HEK293T (cell line): ENCODE measurements at places on chromosomes 12 and 14.

DNA sequence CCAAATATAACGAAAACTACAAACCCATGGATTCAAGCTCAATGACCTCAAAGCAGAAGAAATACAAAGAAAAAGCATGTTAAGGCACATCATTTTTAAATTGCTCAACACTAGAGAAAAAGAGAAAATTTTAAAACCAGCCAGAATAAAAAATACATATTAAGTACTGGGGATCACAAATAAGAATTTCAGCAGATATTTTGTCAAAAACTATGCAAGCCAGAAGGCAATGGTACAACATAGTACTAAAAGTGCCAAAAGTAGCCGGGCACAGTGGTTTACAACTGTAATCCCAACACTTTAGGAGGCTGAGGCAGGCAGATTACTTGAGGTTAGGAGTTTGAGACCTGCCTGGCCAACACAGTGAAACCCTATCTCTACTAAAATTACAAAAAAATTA is 10.2 kb downstream of the SGPP1 start:
- no peak for DNase-seq

DNA sequence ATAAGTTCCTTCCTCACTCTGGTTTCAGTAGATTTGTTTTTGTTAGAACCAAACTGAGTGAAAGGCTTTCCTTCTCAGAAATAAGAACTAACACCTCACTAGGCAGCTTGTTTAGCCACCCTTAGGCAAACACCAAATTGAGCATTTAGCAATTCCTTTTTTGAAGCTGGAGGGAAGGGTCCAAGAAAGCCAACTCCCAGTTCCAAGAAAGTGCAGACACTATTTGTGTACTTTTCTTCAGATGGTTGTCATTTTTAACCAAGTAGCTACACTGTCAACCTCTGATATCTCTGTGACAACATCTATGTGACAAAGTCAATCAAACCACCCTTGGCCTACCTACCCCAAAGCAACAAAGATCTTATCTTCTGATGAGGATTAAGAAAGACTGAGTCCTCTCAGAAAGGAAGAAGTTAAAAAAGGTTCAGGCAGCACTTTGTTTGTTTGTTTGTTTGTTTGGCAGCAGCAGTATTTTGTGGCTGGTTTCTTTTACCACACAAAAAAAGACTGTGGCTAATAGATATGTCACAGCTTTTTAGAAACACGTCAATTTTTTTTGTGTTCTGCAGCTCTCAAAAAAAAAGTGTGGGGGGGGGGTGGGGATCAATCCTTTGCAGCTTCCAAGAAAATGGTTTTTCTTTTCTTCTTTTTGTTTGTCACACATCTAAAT is 203.8 kb downstream of the CRADD start:
- no peak for DNase-seq

DNA sequence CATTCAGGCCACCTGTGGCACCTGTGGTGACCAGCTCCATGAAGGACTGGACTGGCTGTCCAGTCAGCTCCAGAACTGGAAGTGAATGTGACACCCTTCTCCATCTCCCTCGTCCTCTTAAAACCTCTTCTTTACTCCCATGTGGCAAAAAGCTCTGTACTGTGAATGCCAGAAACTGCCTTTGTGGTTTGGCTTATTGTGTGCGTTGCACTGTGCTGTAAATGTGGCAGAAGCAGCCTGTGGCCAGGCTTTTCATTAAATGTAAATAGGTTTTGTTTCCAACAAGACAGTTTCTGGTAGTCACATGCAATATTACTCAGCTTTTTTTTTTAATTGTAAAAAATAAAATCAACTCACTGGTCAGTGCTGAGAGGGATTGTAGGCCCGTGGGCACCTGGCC is 453.7 kb downstream of the ATP23 start:
- DNase-seq: no peak

GRCh38 chr12:3518902-3519301 is 27.9 kb downstream of the PRMT8 start:
- no peak for DNase-seq

DNA sequence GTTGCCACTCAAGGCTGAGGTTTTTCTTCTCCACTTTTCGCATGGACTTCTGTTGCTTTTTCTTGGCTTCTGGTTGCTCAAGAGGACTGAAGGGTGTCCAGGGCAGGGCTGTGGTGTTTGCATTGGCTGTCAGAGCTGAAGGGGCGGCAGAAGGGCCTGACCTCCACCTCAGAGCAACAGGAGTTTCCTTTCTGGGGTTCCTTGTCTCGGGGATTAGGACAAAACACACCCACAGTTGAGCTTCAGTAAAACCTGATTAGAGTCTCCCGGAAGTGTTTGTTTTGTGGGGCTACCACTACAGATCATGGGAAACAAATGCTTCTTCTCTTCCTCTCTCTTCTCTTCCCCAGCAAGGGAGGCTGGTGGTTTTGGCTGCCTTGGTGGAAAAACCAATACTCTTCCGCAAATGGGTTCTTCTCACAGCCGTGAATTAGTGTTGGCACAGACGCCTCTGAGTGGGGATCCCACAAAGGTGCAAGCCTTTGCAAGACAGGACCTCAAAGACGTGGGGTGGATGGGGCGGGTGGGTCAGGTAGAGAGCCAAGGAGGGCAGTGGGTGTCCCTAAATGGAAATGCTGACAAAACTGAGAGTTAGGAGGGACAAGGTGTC is 317.7 kb upstream of the TBX3 start:
- no peak for DNase-seq

DNA sequence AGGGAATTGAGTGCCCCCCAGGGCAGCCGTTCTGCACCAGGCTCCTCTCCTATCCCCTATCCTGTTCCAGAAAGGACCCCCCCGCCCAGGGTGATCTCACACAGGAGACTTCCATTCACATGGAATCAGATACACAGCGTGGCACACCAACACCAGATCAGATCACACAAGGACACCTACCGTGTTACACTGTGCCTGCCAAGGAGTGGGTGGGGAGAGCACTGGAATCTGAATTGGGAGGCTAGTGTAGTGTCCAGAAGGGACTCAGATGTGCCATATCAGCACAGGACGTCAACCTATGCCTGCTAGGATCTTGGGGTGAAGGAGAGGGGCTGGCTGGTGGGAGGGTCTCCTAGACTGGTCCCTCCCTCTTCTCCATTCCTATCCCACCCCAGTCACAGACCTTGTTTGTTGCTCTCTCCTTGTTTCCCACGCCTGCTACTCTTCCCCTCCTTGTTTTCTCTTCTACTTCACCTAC is 2.3 kb downstream of the PTMS start:
- no peak for DNase-seq

DNA sequence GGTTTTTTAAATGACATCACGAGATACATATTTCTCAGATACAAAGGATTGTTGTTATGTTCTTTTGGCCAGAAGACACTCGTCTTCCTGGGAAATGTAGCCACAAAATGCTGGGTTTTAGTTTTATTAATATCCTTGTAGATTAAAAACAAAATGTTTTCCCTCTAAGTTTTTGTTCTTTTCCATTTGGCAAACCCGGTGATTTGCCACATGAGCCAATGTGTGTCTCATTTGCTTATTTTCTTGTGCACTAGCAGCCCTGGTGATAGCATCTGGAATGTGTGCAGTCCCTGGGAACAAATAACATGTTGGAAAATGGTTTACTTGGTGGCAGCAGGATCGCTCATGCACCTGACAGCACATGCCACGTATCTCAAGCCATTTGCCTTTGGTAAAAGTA is 61.0 kb downstream of the HMGA2 start:
- no peak for DNase-seq

GRCh38 chr12:55719371-55719770 is 822 bp upstream of the RDH5 start:
- no peak for DNase-seq

- DNase-seq: no peak
Observed at GRCh38 chr12:113781415-113782198, 184.5 kb downstream of the RBM19 start.

GRCh38 chr12:54306925-54307741 is 6.3 kb upstream of the NFE2 start:
- DNase-seq: no peak

- no peak for DNase-seq
Observed at GRCh38 chr14:74085828-74086227, 1.1 kb downstream of the LIN52 start.

DNA sequence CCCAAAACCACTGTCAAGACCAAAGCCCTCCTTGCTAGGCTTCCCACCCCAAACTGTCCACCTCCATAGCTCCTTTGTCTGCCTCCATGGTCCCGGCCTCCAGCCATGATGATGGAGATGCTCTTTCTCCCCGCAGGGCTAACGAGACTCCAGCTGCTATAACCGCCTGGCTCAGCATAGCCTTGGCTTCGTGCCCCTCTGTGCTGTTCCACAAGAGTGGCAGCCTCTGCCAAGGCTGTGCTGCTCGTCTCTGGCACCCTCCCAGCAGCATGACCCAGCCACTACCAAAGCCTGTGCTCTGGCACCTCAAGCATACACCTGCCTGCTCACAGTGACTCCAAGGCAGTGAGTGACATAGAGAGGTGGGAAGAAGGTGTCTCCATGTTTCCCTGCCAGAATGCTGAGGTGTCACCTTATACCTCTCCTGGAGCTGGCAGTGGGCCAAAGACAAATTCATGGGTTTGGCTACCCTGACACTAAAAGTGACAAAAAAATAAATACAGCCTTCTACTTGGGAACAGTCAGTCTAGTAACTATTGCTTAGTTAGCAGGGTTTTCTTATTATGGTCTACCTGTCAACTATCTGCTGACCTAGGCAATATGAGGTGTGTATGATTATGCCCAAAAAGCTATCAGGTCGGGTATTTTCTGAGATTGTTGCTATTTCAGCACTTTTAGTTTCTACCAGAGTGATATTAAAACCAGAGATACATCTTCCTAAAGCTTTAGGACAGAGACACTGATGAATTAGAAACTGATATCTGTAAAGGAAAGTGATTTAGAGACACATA is 16.1 kb upstream of the KRT73 start:
- no peak for DNase-seq
